ENCODE measurements at places on chromosomes 7 and 10. TPM values are rescaled to one million over a fixed set of nuclear protein-coding genes. Genes with fewer than 3 reads are reported as not detected.

GRCh38 chr10:10796774-10797415 is 220.8 kb upstream of the CELF2 start:
- H3K4me1 ChIP-seq: no peaks in the 10 kb centered on the region
- H3K4me3 ChIP-seq: no peak overlapping the region
- no peaks in the 10 kb centered on the region for H3K36me3 ChIP-seq
- no peak for DNase-seq
- no peak overlapping the region for H3K27ac ChIP-seq

GRCh38 chr10:78199005-78199725 is 165.5 kb downstream of the RPS24 start:
- no peak overlapping the region for H3K27ac ChIP-seq
- no peak for DNase-seq
- no peak overlapping the region for H3K4me3 ChIP-seq
- H3K36me3 ChIP-seq: no peaks in the 10 kb centered on the region

DNA sequence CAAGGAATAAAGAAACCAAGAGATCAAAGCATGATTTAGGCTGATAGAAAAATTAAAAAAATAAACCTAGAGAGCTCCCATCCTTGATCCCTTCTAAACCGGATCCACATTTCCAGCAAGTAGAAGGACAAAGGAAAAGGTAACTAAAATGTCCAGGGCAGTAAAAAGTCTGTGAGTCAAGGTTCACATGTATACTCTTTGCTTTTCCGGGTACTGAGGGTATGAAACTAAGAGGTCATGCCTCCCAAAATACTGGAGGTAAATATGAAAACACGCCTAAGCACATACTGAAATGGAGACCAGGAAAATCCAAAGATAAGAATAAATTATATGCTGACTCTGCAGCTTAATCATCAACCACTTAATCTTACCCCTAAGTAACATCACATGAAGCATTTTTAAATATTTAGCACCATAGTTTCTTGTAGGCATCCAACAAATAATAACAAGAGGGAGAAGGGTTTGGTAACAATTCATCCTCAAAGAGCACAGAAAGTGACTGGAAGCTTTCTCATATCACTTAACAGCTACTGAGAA is 35.4 kb downstream of the JAZF1 start:
- peaks cover 19% of the 10 kb centered on the region for H3K36me3 ChIP-seq
- no peak overlapping the region for H3K27ac ChIP-seq
- H3K27me3 ChIP-seq: no peaks in the 10 kb centered on the region
- no peak overlapping the region for H3K4me3 ChIP-seq

DNA sequence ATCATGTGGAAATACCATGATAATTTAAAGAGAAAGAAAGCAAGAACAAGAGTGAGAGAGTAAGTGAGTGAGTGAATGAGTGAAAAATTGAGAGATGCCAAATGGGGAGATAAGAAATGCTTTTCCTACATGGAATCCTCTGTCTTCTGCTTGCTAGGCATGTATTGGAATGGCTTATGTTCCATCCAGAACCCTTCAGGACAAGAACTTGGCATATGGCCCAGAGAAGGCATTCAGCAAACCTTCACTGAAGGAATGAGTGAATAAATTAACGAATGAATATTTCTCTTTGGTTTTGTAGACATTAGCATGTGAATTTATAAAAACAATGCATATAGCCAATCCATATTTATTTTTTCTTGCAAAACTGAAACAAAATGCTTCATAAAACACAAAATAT is 162.2 kb downstream of the LRRTM3 start:
- no peak overlapping the region for H3K4me3 ChIP-seq
- no peaks in the 10 kb centered on the region for H3K36me3 ChIP-seq
- no peaks in the 10 kb centered on the region for H3K27me3 ChIP-seq
- no peak for DNase-seq

- DNase-seq: peak; percentile 82
- no peaks in the 10 kb centered on the region for H3K27me3 ChIP-seq
- peaks cover 38% of the 10 kb centered on the region for H3K36me3 ChIP-seq
- H3K4me3 ChIP-seq: peak overlapping the region; percentile 98
- H3K27ac ChIP-seq: peak overlapping the region; percentile 99
These were observed 6.5 kb downstream of the AGFG2 start for GRCh38 chr7:100545360-100546128.

DNA sequence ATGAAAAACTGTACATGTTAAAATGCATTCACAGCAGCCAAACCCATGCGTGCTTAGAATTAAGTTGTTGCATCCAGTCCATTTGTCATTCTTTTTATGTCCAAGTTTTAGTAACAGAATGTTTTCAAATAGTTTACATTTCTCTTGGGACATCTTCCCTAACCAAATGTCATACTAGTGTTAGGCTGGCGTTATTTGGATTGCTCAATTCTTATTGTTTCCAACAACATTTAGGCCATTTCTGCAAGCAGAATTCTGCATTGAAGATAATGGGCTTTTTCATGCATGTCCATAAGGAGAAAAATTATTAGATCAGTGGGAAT is 203.0 kb downstream of the HIBADH start:
- no peaks in the 10 kb centered on the region for H3K4me1 ChIP-seq
- DNase-seq: no peak
- H3K27me3 ChIP-seq: peaks cover 26% of the 10 kb centered on the region
- no peaks in the 10 kb centered on the region for H3K36me3 ChIP-seq
- H3K27ac ChIP-seq: no peak overlapping the region

- H3K27ac ChIP-seq: no peak overlapping the region
- peaks cover 19% of the 10 kb centered on the region for H3K36me3 ChIP-seq
- H3K27me3 ChIP-seq: no peaks in the 10 kb centered on the region
- H3K4me3 ChIP-seq: no peak overlapping the region
- peaks cover 38% of the 10 kb centered on the region for H3K4me1 ChIP-seq
- peak; percentile 55 for DNase-seq
These were observed 13.1 kb downstream of the UMAD1 start for GRCh38 chr7:7653593-7654187.

DNA sequence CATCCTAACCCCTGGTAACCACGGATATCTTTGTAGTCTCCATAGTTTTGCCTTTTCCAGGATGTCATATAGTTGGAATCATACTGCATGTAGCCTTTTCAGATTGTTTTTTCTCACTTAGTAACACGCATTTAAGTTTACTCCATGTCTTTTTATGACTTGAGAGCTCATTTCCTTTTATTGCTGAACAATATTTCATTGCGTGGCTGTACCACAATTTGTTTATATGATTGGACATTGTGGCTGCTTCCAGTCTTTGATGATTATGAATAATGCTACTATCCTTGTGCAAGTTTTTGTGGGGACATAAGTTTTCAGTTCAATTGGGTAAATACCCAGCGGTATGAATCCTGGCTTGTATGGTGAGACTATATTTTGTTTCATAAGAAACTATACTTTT is 60.8 kb downstream of the AOAH start:
- H3K4me1 ChIP-seq: peaks cover 37% of the 10 kb centered on the region
- H3K36me3 ChIP-seq: peaks cover 6% of the 10 kb centered on the region
- no peak for DNase-seq
- H3K4me3 ChIP-seq: no peak overlapping the region

GRCh38 chr10:29026065-29026797 is 262.6 kb upstream of the LYZL1 start:
- H3K27ac ChIP-seq: no peak overlapping the region
- H3K4me1 ChIP-seq: no peaks in the 10 kb centered on the region
- H3K36me3 ChIP-seq: no peaks in the 10 kb centered on the region
- no peak for DNase-seq
- peaks cover 4% of the 10 kb centered on the region for H3K27me3 ChIP-seq

DNA sequence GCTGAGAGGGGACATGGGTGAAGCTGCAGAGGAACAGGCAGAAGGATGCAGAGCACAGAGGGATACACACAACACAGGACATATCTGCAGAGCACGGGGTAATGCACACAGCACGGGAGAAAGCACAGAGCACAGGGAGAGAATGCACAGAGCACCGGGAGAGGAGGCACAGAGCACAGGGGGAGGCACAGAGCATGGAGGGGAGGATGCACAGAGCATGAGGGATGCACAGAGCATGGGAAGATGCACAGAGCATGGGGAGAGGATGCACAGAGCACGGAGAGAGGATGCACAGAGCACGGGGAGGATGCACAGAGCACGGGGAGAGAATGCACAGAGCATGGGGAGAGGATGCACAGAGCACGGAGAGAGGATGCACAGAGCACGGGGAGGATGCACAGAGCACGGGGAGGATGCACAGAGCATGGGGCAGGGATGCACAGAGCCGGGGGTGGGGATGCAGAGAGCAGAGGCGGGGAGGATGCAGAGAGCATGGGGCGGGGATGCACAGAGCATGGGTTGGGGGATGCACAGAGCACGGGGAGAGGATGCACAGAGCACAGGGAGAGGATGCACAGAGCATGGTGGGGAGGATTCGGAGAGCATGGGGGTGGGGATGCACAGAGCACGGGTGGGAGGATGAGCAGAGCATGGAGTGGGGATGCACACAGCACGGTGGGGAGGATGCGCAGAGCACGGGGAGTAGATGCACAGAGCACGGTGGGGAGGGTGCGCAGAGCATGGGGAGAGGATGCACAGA is 230.0 kb downstream of the ADAM12 start:
- peaks cover 4% of the 10 kb centered on the region for H3K27me3 ChIP-seq
- H3K4me1 ChIP-seq: no peaks in the 10 kb centered on the region
- DNase-seq: no peak
- no peaks in the 10 kb centered on the region for H3K36me3 ChIP-seq
- H3K27ac ChIP-seq: no peak overlapping the region

DNA sequence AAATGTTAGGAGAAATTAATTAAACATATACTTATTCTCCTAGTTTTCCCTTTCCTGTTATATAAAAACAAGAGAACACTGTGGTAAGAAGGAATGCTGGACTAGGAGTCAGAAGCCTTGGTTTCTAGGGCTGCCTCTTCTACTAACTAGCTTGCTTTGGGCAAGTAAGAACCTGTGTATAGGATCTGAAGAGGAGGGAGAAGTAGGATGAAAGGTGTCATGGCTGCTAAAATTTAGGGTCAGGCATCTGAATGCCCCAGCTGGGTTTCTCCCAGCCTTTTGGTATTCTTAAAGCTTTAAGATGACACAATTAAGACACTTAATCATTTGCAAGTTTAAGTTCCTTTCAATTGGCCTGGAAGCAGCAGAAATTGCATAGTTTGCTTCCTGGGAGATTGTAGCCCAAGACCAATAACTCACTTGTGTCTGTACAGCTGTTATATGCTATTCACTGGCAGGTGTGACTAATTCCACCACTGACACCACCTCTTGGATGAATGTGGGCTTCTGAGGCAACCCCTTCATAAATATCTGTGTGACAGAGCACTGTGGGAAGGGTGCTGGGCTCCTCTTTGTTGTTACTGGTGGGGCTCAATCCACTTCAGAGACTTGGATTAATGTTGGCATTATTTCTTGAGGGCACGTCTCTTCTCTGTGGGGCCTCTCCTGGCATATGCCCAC is 137.2 kb downstream of the LRMDA start:
- no peaks in the 10 kb centered on the region for H3K4me1 ChIP-seq
- no peaks in the 10 kb centered on the region for H3K27me3 ChIP-seq
- no peak for DNase-seq
- H3K4me3 ChIP-seq: no peak overlapping the region
- no peak overlapping the region for H3K27ac ChIP-seq

The SAP25 gene
- 13.1 TPM for total RNA-seq

The OR6B1 gene
- not detected for total RNA-seq

The ADCY1 gene
- 1.2 TPM for total RNA-seq

The VSTM4 gene
- 0.11 TPM for total RNA-seq

The PTPRE gene
- total RNA-seq: 31.6 TPM
